Mesenteric fat pad (tissue), 1 donor: ENCODE measurements at places on chromosomes 11 and 22. TPM values are rescaled to one million over a fixed set of nuclear protein-coding genes. Genes with fewer than 3 reads are reported as not detected.

DNA sequence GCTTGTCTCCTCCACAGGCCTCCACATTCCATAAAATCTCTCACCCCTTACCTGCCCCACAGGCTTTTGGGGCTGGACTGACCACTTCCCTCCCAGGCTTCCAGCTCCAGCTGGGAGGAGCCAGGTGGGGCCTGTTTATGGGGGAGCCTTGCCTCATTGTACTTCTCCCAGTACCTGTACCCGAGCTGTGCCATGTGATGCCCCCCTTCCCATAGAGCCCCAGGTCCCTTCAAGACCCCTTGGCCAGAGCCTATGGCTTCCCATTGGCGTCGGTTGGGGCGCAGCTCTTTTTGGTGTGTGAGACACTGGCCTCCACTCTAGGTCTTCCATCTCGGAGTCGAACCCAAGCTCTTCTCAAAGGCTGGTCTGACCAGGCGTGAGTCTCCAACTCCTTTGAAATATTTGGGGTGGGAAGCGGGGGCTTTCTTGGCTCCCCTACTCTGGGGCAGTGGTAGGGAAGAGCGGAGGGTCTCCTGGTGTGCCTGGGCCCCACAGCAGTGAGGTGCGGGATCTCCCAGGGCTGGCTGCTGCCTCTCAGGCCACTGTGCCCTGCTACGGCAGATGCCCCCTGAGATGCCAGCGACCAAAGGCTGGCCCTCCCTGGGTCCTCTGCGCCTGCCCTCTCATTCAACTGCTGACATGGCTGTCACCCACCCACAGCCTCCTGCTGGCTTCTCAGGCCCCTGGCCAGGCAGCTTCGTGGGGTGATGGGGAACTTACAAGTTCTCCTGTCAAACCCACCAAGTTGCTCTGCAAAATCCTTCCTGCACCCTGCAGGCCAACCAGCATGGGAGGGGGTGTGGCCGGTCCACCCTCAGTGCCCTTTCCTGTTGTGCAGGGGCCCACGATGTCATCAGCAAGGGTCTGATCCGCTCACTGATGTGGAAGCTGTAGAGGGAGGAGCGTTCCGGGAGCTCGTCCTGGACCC lies 25.7 kb downstream of the DRICH1 start:
- no peak for DNase-seq

DNA sequence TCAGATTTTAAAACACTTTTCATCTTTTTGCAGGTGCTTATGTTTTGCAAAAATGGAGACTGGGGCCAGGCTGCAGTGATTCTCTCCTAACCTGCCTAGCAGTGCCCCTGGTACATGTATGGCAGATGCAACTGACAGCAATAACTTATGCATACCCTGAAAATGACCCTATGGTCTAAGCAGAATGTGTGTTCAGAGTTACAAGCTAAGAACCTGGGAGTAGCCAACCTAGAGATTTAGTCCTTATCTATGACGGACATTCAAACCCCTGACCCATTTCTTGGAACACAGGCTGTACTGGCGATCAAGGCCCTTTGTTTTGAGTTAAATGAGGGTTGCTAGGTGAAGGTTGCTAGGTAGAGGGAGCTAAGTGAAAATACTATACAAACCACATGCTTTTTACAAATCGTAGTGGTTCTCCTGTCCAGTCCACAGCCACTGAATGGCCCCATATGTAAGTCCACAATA lies 184.9 kb upstream of the SESN3 start:
- no peak for DNase-seq

DNA sequence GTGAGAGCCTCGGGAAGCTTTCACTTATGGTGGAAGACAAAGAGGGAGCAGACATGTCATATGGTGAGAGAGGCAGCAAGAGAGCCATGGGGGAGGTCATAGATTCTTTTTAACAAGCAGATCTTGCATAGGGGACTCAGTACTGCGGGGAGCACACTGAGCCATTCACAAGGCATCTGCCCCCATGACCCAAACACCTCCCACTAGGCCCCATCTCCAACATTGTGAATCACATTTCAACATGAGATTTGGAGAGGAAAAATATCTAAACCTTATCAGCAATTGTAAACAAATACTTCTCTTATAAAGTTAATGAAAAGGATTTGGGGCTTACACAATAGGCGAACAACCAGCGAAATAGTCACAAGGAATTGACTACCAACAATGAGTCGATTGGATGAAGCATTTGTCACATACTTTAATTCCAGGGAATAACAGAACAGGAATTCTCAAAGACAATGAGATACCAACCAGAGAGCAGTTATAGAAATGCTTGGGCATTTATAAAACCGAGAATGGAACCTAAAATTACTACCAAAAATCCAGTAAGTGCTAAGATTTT lies 7.3 kb downstream of the DDI1 start:
- no peak for DNase-seq

DNA sequence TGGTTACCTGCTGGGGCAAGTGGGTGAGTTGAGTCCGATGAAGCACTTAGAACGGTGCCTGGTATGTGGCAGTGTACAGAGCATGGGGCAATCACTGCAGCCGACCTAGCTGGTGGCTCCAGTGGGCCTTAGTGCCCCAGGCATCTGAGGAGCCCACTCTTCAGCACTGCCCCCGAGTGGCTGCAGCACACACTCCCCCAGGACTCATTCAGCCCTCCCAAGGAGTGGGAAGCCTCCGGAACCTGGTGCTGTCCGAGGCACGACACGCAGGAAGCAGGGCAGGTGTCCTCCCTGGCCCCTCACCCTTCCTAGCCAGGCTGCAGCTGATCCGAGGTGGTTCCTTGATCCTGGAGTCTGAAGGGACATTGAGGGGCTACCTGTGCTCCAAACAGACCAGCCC lies 42.4 kb upstream of the PRODH start:
- DNase-seq: no peak

DNA sequence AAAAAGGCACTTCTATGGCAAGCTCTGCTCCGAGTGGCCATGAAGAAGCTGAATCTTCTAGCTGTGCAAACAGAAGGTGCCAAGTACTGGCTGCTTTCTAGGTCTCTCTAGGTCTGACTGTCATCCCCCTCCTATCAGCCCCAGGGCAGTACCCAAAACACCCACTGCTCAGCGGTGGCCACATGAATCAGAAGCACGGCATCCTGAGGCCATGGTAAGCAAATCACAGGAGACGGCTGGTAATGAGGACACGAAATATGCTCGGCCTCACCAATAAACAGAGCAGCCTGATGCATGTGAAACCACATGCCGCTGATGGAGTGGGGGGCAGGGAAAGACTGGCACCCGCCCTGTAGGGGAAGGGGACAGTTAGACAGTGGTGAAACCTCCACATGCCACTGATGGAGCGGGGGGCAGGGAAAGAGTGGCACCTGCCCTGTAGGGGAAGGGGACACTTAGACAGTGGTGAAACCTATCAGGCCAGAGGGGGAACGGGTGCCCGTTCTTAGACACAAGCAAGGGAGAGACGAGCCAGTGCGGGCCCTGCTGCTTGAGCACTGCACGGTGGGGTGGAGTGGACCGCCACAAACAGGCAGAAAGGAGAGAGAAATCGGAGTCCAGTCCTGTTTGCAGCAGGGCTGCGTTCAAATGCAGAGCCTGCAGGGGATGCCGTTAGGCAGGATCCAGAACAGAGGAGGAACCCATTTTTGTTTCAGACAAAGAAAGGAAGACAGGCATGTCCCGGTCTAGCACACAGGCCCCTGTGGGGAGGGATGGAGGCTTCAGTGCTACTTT lies 29.9 kb upstream of the MOB2 start:
- DNase-seq: no peak

GRCh38 chr22:17232406-17232805 lies 13.2 kb upstream of the ADA2 start:
- no peak for DNase-seq

GRCh38 chr11:18280438-18281045 lies 14.5 kb downstream of the SAA1 start:
- no peak for DNase-seq

DNA sequence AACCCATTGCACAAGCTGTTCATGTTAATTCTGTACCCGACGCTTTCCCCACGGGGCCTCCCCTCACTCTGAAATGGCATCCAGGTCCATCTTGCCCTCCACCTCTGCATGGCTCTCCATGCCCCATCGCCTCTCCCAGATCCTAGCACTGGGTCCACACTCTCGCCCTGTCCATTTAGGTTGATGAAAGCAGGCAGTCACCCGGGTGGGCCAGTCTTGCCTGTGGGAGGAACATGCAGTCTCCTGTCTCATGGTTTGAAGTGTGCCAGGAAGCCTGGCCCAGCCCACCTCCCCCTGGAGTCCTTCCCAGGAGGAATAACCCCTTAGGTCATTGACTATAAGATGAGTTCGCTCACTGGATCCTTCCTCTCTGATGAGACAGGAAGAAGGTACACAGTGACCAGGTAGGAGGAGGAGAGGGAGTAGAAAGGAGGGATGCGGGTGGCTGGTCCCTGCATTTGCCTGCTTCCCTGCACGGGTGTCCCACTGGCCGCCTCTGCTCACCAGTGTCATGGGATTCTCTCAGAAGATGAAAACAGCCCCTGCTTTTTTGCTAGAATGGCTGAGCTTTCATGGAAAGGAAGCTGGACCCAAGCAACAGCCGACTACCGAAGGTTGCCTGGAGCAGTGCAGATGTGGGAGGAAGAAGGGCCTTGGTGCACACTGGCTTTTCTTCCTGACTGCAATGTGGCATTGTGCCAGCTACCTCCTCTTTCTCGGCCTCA lies 6.8 kb downstream of the TMEM121B start:
- no peak for DNase-seq

GRCh38 chr22:45120931-45121330 lies 42.8 kb upstream of the NUP50 start:
- peak; percentile 41 for DNase-seq

DNA sequence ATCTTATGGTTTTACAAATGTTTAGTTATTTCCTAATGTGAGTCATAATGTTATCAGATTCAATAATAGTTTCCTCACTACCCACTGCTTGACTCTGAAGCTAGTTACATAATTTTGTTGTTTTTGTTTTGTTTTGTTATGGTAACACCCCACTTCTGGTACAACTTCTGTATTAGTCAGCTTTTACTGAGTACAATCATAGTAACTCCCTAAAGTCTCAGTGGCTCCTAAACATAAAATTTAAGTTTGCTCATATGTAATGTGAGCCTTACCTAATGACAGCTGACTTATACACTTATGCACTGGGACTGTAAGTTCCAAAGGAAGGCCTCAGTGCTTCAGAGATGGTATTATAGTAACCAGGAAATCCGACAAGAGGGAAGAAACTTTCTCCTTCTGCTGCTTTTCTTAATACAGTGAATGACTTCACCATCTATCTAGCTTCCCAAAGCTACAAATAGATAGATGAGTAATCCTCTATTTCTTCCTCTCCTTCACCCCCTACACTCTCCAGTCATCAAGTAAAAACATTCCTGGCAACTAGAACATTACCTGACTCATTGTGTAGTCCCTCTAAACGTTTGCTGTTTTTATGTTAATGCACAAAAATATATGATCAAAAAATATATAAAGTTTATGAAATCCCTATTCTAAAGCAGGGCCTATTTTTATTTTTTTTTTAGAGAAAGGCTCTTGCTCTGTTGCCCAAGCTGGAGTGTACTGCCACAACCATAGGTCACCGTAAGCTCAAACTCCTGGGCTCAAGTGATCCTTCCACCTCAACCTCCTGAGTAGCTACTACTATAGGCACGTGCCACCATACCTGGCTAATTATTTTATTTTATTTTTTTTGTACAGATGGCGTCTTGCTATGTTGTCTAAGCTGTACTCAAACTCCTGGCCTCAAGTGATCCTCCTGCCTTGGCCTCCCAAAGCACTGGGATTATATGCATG lies 563.0 kb downstream of the SOX6 start:
- no peak for DNase-seq

- no peak for DNase-seq
Measured at GRCh38 chr11:94826415-94826814, 58.3 kb downstream of the AMOTL1 start.

DNA sequence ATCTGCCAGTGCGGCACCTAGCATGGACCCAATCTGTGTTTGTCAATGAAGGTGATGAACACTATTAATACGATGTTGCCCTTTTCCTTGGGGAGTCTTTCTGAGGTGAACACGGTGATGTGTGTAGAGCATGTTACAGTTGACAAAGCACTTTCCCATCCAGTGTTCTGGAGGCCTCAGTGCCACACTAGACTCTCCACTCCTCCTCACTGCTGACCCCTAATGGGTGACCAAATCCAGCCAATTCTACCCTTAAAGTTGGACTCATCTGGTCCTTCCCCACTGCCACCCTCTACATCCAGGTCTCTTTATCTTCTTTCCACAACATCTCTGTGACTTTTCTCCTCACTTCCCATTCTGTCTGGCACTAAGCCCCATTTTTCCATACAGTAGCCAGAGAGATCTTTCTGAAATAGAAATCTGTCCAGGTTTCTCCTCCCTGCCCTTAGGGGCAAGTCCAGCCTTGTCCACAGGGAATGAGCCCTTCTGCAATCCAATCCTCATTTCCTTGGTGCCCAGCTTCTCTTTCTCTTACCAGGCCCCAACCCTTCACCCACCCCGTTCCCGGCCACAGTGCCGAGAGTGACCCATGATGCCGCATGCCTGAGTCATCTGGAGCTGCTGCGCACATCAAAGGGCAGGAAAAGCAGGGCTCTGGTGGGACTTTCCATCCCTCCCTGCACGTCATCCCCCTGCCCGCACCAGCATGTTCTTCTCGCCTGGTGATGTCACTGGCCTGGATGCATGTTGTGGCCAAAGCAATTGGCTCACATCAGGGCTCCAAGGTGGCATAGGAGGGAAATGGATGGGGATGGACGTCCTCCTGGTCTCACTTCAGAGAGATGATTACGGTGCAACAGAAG lies 64.2 kb downstream of the RASSF10 start:
- no peak for DNase-seq

DNA sequence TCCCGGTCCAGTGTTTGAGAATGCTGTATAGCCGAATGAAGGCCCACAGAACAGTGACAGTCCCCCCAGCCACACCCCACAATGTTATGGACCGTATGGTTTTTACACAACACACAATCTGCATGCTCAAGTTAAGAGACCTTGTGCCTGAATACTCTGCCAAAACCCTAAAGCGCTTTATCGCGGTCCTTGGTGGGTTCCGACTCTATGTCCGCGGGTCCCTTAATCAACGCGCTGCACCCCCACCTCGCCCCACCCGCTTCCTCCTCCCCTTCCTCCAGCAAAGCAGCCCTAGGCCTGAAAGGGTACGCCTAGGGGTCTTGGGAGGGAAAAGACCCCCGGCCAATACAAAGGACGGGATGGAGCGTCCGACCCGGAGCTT lies 442 bp downstream of the COPB1 start:
- no peak for DNase-seq

DNA sequence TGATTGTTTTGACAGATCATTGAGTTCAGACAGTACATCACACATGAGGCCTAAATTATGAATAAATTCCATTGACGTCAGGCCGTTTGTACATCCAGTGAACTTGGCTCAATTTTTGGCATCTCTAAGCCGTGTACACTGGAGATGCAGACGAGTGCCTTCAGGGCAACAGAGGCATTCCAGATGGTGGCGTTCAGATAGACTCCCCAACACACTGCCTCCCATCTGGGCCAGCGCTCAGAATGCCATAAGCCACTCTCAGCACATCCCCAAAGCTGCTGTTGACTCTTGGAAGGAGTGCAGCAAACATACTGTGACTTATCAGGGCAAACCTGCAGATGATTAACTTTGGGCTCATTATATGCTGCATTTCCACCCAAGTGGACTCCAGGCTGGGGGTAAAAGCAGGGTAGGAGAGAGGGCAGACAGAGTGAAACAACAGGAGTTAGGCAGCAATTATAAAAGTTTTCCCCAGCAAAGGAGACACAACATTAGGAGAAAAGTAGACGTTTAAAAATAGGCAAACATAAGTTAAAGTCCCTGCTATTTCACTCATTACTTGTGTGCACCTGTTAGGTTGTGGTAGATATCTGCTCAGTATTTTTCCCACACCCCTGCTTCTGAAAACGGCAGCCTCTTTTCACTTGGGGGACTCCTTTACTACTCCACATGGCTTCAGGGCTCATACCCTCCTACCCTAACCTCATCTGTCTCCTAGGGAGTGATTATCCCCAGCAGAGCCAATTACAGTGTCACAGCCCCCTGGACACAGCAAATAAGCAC lies 60.2 kb upstream of the PDE3B start:
- DNase-seq: no peak

The UPK3A gene
- total RNA-seq: not detected
